ENCODE measurements at places on chromosomes 7 and 10.

- no peak for DNase-seq
Measured at GRCh38 chr7:95951997-95952795, 179.8 kb downstream of the DYNC1I1 start.

DNA sequence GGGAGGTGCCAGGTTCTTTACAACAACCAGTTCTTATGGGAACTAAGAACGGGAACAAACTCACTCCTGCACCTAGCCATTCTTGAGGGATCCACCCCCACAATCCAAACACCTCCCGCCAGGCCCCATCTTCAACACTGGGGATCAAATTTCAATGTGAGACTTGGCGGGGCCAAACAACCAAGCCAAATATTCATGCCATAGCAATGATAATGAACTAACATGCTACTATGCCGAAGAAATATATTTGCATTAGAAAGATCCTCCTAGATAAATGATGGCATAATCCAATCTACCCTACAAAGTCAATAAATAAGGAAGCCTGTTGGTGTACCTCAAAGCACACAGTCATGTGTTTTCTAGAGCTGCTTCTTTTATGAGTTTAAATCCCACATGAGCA is 57.6 kb downstream of the CCDC71L start:
- DNase-seq = no peak

DNA sequence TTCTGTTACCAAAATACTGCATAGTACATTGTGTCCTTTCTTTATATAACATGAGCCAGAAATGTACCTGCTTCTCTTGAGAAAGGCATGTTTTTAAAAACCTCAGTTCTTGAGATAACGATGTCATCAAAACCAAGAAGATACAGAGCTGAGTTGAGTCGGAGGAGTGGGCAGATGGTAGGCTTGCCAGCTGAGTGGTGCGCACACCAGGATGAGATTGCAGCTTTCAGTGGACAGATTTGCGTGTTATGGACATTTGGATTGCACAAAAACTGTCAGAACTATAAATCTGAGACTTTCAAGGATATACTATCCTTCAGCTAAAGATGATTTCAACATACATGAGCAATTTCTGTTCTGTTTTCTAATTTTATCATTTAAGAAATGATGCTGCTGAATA is 25.0 kb downstream of the PRKAR2B start:
- no peak for DNase-seq

DNA sequence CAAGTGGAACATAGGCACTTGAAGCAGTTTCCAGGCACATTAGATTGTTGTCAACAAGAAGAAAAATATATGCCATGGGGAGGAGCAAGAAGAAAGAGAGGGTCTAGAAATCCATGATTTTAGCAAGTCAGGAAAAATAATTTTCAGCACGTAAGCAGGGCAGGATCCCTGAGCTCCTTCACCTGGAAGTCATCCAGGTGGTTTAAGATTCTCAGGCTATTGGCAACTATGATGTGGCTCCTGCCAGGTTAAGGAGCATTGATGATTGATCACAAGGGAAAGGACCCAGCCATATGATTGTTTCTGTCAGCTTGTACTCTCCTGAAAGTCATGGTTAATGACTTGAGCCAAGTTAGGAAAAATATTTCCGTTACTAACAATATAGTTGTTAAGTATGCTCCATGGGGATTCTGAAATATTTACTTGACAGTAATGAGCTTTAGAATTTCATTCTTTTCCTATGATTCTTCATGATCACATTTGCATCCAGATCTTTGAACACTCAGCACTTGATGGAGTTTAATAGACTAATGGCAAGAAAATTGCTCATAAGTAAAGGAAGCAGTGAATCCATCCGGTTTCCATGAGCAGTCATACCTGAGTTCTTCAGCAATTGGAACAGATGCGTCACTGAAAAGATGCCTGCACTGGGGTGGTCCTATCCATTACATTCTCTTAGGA is 209.1 kb downstream of the BICC1 start:
- DNase-seq = no peak

GRCh38 chr7:100169147-100169850 is 882 bp upstream of the GAL3ST4 start:
- DNase-seq = no peak

DNA sequence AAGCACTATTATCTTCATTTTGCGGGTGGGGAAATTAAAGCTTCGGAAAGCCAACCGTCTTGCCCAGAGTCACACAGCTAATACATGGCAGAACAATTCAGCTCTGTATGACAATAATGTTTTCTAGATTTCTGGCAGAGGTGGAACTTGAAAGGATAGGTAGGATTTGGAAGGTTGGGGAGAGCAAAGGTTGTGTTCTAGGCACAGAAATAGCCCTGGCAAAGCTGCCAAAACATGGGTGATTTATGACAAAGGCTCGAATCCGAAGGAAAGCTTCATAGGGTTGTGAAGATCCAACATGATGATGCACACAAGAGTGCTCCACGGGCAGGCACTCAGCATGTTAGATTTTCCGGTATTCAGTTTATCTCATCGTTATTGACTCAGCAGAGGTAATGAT is 19.2 kb downstream of the PDCD11 start:
- DNase-seq = no peak

GRCh38 chr7:55249332-55249731 is 115.8 kb upstream of the LANCL2 start:
- no peak for DNase-seq

DNA sequence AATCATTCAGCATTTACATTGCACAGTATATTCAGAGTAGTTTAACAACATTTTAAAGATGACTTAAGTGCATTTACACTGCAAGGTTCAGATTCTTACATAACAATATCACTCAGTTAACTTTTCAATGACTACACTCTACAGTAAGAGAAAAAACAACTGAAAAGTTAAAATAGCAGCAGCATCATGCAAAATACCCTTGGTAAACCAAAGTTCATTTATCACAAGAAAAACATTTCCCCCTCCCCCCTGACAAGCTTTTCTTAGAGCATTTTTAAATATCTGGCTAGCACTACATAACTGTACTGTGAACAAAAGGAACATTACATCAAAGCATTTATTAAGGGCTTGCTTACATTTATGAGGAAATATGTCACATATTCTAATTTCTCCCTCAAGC is 179.5 kb upstream of the HGF start:
- no peak for DNase-seq

GRCh38 chr10:1824928-1825327 is 87.6 kb upstream of the ADARB2 start:
- no peak for DNase-seq

DNA sequence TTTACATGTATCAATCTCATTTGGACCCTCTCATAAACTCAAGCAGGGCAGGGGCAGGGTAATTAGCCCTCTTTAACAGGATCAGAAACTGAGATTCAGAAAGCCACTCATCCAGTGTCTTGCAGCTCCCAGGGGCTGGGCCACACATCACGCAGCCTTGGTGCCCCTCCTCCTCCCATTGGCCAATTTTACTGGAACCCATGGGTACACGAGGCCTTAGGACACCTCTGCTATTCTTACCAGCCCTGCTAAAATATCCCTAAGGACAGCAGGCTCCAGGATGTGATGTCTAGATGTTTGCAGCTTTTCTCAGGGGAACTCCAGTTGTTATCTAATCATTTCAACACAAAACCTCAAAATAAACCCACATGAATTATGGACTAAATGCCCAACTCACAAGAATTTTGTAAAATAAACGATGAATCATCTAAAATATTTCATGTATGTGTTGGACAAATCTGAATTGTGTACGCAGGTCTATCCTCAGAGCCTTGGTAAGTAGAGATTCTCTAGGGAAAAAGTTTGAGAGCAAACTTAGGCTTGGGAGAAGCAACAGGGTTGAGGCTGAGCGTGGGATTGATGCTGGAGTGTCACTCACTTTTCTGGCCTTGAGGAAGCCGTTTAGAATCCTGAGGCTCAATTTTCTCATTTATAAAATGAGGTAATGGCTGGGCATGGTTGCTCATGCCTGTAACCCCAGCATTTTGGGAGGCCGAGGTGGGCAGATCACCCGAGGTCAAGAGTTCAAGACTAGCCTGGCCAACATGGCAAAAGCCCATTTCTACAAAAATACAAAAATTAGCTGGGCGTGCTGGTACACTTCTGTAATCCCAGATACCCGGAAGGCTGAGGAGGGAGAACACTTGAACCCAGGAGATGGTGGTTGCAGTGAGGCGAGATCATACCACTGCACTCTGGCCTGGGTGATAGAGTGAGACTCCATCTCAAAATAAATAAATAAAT is 69.7 kb upstream of the TNS3 start:
- no peak for DNase-seq

GRCh38 chr7:75948179-75948578 is 33.2 kb downstream of the POR start:
- no peak for DNase-seq

DNA sequence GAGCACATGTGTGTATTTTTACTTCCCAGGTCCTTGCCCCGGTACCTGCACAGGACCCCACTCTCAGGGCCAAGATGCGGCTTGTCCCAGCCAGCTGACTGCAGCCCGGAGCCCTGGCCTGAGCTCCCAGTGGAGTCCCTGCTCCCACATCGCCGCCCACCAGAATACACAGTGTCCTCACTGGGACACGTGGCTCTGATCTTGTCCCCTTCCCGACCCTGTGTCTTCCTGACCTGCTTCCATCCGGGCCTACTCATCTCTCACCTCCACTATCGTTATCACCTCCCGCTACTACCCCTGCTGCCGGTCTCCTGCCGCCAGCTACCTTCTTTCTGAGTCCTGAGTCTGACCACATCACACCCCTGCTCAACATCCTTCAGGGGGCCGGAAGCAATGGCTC is 146.3 kb upstream of the CHST15 start:
- no peak for DNase-seq

DNA sequence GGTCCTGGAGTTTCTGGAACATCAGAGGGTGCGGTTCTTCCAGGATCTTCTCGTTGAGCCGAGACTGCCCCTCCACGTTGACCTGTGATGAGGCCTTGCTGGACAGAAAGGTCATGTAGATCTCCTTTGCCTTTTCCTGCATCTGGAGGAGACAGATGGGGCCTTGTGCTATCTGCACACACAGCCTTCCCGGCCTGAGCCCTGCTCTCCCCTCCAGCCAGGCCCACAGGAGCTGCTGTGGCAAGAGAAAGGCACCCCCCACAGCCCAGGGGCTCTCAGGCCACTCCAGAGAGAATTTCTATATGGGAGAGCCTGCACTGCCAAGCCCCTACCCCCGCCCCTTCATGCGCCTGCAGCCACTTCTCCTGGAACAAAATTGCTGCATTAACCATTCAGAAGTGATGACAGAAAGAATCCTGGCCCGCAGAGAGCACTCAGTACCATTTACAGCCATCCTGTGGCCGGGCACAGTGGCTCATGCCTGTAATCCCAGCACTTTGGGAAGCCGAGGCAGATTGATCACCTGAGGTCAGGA is 26.9 kb downstream of the RGS10 start:
- no peak for DNase-seq

GRCh38 chr10:18681971-18682411 is 22.8 kb downstream of the ARL5B start:
- no peak for DNase-seq

DNA sequence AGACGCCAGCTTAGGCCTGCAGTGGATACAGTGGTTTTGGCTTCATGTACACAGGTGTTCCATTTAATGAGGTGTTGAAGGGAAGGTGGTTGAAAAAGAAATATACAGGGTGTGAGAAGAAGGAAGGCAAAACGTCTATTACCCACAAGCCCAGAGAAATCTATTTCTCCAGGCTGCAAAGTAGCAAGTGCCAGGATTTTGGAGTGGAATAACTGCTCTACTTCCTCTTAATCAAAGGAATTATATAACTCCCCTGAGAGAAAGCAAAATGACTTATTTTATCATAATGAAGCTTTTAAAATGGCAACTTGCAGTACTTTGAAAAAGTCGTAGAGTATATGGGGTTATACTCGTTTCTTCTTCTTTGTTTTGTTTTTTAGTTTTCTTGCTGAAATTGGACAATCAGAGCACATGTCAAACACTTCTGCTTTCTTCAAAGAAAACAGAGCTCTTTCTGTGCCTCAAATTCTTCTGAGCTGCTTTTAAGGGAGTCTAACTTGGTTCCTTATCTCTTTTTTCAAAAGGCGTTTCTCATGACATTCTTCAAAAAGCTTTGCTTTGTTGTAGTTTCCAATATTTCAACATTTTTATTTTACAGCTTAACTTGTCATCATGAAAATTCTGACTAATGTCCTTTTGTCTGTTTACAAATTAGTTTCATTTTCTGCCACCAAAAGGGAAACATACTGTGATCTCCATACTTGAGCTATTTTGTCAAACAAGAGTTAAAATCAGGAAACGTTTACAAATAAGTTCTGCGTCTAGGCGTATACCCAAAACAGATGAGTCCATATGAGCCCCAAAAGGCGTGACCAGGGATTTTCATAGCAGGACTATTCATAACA is 289.7 kb downstream of the FRMD4A start:
- no peak for DNase-seq

- DNase-seq = no peak
Measured at GRCh38 chr10:74289188-74289587, 138.2 kb downstream of the ADK start.

DNA sequence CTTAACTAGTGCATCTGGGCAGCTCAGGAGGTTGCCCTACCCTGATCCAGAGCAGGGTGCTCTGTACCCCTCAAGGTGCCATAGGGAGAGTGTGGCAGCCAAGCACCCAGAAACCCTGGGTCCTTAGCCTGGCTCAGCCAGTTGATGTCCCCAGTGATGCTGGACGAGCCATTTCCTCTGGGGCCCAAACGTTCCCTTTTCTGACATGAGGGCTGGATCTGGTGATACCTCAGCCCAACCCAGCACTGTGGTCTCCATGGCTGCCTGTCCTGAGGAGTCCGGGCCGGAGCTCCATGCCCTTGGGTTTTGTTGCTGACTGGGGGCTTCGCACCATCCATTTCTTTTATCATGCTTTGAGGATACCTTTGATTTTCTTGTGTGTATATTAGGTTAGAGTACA is 87.9 kb upstream of the IKZF1 start:
- no peak for DNase-seq

GRCh38 chr7:116161728-116162127 is 48.6 kb upstream of the TES start:
- DNase-seq = no peak

DNA sequence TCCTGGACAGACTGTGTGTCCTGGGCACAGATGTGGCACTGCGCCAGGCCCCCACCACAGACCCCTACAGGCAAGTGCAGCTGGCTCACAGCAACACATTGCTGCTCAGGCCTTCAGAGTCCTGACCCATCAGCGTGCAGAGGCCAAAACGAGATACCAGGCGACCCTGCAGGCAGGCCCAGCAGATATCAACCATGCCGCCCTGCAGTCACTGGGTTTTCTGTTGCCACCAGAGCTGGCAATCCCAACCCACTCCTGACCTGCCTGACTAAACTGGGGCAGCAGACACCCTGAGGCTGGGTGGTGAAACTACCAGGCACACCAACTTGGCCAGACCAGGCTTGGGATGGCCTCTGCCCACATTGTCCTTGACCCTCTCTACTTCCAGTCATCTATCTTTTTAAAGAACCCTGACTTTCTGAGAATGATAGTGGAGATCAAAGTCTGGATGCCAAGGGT is 20.3 kb downstream of the ZCCHC24 start:
- DNase-seq = no peak

DNA sequence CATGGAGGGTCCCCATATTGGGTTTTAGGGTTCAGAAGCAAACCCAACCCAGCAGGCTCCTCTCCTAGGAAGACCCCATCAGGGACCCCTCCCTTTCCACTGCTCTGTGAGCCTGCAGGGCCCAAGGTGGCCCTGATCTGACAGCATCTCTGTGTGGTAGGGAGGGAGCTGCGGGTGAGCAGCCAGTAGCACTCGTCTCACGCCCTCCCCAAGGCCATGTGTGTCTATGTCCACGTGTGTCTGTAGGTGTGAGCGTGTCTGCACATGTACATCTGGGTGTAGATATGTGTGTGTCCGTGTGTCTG is 103.5 kb upstream of the FAM20C start:
- no peak for DNase-seq

GRCh38 chr7:41809529-41809939 is 106.6 kb upstream of the INHBA start:
- no peak for DNase-seq

Measured in NCI-H2227 treated with DMSO at 0.1 percent for 48 hours (cell line).